ENCODE measurements at places on chromosomes 6 and 20.

GRCh38 chr20:63182946-63183415 is 33.0 kb downstream of the YTHDF1 start:
- no peak for DNase-seq

- no peak for DNase-seq
Measured at GRCh38 chr6:170022827-170023619, 267.9 kb downstream of the DLL1 start.

- no peak for DNase-seq
Measured at GRCh38 chr6:163943607-163944385, 529.3 kb downstream of the QKI start.

DNA sequence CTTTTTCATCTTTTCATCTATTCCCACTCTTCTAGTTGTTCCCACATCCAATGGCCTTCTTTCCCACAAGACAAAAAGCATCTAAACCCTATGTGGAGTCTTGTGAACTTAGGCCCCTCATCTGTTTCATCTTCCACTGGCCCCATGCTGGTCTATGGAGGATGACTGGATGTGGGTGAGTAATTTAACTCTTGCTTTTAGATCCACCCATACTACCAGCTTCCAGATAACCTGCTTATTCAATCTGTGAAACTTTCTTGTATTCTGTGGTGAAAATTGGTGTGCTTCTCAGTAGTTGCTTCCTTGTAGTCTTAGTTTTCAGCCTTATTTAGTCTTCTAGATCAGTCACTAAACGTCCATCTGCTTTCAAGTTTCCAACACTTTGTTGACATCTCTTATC is 64.9 kb downstream of the OPN5 start:
- DNase-seq = no peak

GRCh38 chr6:41960028-41960427 is 18.4 kb upstream of the CCND3 start:
- no peak for DNase-seq

DNA sequence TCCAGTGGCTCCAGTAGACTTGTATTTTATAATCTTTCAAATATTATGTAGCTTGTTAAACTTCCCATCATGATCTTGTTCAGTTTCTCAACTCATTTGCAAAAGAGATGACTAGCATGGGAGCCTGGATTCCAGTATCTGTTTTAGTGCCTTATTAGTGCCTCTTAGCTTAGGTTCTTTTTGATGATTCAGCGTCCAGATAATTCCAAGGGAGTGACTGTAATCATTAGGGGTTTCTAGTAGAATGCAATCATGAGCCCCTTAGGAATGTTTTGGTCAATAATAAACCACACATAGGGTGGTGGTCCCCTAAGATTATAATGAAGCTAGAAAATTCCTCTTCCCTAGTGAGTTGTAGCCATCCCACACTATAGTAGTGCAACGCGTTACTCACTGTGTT is 7.0 kb downstream of the CD2AP start:
- DNase-seq = no peak

DNA sequence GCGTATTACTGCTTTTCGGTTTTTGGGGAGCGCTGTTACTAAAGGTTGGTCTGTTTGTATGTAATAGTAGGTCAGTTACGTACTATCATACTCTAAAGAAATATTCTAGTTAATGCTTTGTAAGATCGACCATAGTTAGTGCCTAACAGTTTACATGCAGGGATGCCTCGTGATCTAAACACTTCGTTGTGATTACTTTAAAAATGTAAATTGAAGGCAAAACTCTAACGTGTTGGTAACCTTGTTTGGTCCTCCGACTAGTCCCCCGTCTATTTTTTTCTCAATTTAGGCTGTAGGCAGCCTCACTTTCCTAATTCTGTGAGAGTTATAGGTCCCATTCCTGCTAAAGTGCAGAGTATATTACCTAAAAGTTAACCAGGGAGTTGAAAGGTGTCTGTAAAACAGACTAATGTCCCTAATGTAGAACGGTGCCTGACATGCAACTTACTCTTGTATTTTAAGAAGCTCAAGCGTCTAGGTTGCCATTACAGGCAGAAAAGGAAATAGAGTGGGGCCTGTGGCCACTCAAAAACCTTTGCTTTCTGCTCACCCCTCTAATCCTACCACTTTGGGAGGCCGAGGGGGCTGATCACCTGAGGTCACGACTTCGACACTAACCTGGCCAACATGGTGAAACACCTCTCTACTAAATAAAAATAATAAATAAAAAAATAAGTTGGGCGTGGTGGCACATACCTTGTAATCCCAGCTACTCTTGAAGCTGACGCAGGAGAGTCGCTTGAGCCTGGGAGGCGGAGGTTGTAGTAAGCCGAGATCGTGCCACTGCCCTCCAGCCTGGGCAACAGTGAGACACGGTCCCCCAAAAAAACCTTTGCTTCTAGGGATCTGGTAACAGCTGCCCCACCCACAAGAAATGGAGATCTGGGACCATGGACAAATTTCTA is 37.8 kb downstream of the HFE start:
- no peak for DNase-seq

- no peak for DNase-seq
Measured at GRCh38 chr20:61042506-61043385, 209.3 kb upstream of the CDH4 start.

DNA sequence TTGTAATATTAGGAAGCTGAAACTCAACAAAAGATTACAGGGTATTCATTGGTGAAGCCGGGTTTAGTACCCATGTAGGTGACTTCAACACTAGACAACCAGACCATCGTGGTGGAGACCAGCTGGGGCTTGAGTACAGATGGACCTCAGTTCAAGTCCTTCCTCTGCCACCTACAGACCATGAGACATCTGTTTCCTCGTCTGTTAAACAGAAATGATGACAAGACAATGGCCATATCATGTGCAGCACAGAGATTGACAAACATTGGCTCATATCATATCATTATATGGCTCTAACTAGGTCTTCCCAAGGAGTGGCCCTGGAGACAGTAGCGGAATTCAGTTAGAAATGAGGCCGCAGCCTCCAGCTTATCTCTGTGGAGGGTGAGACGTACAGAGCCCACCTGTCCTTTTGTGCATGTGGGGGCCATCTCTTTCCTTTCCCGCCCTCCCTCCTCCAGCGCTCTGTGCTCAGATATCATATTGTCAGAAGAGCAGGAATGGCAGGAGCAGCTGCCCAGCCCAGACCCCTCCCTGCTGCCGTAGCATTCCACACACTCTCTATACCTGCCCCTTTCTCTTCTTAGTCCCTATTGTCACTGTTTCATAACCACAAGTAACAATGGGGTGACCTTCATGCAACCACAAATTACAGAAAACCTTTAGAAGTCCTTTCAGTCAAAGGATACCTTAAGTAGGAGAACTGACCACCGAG is 75.1 kb downstream of the LY86 start:
- DNase-seq = no peak

- no peak for DNase-seq
Measured at GRCh38 chr6:42788671-42789070, 6.8 kb downstream of the BICRAL start.

DNA sequence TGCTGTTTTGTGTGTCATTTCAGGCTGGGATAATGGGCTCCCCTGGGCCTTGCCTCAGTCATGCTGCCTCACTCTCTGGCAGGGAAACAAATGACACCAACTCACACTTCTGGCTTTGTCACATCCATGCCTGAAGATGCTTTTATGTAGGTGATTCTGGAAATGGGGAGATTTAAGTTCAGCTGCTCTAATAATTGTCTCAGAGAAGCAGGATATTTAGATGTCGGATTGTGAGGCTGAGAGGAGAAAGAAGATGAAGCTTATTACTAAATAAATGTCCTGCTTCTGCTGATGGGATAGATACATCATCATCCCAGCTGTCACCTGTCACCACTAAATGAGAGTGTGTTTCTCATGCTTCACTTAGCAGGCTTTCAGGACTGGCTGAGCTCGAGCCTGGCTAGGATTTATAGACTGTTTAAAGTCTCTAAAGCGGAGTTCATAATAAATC is 480.2 kb upstream of the SPTLC3 start:
- no peak for DNase-seq

DNA sequence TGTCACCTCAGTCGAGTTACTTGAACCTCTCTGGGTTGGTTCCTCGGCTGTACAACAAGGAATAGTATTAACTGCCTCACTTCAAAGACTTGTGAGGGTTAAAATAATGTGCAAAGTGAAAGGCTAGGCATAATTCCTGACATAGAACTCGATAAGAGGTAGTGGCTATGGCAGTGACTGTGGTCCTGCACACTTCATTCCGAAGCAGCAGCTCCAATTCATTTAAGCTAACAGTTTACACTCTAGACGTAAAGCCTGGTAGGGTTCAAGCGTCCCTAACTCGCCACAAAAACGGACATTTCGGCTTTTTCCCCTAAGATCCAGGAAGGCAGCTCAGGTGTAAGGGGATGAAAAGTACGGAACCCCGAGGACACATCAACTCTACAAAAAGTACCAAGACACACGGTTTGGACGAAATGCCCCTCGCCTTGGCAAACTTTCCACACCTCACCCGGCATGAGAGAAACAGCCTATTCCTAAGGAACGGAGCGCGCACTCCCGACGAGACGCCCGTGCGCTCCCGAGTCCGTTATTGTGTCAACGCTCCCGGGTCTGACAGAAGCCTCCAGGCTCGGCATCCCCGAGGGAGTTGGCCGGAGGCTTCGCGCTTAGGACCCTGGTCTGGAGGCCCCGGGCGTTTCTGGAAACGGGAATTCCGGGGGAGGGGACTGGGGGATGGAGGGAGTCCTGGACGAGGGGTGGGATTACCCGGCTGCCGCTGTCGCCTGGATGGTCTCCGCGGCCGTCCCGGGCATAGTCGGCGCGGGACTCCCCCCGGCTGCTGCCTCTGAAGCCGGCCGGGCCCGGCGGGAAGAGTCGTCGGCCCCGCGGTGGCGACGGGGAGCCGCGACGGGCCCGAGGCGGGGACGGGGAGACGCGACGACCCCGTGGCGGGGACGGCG is 937 bp downstream of the ZNF318 start:
- no peak for DNase-seq

GRCh38 chr6:133891149-133891926 is 2.4 kb downstream of the TCF21 start:
- DNase-seq = peak; percentile 3

DNA sequence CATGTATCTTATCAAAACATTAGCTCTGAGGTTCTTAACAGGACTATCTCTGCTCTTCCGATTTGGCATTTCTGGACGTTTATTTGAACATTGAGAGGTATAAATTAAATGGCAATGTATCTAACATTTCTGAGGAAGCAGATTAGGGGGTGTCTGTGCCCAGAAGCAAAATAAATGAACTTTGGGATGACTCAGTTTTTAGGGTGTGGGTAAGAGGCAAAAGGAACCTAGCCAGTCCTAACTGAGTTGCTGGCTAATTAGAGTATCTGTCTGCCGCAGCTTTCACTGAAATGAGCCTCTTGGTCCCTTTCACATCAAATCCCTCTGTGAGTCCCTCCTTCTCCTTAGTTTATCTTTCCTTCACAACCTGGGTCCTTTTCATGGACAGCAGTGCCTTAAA is 1.1 kb downstream of the RNF144B start:
- no peak for DNase-seq

- no peak for DNase-seq
Measured at GRCh38 chr20:2341336-2341735, 39.4 kb upstream of the TGM6 start.

DNA sequence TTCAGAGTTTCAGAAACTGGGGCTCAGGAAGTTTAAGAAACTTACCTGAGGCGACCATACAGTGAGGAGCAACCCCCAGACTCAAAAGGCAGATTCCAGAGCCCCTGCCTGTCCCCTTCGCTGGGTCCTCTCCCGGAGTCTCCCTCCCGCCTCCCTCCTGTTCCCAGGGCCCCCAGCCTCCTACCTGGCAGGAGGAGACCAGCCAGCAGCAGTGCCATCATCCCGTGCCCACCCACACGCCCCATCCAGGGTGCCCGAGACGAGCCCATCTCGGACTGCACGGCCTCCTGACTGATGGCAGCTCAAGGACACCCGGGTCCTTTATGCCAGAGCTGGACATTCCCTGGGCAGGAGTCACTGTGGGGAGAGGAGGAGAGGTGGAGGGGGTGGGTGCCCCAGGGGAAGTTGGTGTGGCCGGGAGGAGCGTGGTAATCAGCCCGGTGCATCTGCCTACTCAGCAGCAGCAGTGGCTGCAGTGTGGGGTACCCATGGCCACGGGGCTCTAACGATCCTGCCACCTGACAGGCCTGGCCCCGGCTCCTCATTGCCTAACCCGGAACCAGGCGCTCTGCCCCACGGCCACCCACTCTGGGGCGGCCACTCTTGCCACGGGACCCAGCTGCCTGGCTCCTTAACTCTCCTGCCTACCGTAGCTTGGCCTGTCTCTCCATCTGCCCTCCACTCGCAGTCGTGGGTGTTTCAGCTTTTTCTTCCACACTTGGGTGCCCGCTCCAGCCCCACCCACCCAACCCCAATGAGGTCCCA is at the start of gene CDSN:
TSS of gene CDSN (minus strand) at position 296 of the 765 bp plus-strand sequence. CDS start at position 269, 27 bp downstream.
- no peak for DNase-seq

- no peak for DNase-seq
Measured at GRCh38 chr20:47734870-47735269, 50.4 kb downstream of the SULF2 start.

- no peak for DNase-seq
Measured at GRCh38 chr6:112030961-112031660, 22.8 kb upstream of the CCN6 start.

DNA sequence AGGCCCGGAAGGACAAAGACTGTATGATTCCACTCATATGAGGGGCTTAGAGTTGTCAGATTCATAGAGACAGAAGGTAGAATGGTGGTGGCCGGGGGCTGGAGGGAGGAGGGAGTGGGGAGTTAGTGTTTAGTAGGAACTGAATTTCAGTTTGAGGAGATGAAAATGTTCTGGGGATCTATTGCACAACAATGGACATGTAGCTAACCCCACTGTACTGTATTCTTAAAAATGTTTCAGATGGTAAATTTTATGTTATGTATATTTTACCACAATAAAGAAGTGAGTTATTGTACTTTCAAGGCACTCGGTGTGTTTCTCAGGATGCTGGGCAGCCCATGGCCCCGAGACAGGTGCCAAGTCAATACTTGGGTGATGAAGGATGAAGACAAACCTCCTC is 25.4 kb downstream of the MAS1 start:
- no peak for DNase-seq

- DNase-seq = no peak
Measured at GRCh38 chr20:10611357-10611756, 62.4 kb downstream of the JAG1 start.

GRCh38 chr6:142913511-142914047 is 31.4 kb downstream of the HIVEP2 start:
- peak; percentile 23 for DNase-seq

DNA sequence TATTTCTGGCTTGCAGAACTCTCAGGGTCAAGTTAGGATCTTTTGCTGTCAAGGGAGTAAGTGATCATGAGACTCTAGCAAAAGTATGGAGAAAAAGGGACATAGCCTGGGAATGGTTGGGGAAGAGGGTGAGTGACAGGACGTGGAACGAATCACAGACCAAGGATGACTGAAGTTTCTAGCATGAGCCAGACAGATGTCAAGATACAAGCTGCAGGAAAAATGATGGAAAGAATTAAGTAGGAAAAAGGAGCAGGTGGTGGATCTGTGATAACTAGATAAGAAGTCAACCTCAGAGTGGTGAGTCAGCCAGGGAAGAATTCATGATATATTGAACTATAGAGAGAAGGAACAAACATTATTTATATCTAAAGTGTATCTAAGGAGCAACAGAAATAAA is 159.8 kb upstream of the SYNDIG1 start:
- no peak for DNase-seq

GRCh38 chr6:1669996-1670395 is 60.3 kb downstream of the FOXC1 start:
- no peak for DNase-seq

GRCh38 chr6:89483111-89483720 is 50.3 kb downstream of the ANKRD6 start:
- no peak for DNase-seq

All from stimulated activated CD4-positive, alpha-beta T cell treated with anti-CD3 and anti-CD28 coated beads, TNF-alpha, amount 100 ng/mL, for 4 hours (primary cell).